G401 (cell line): ENCODE measurements at places on chromosomes 3 and 15.

DNA sequence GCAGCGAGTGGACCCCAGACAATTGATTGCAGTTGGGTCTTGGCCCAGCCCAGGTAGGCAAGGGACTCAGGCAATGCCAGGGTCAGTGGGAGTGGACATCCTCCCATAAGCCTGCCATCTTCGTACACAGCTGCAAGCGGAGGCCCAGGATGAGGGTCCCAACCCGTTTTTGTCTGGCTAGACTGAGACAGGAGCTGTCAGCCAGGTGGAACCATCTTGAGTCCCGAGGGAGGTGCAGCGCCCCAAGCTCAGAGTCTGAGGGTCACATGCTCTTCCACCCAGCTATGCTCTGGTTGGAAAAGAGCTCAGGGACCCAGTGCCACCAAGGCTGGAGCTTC, 22.6 kb upstream of the IP6K2 start:
- no peak for DNase-seq

GRCh38 chr3:126745760-126746394, 41.8 kb downstream of the CHCHD6 start:
- no peak for DNase-seq

DNA sequence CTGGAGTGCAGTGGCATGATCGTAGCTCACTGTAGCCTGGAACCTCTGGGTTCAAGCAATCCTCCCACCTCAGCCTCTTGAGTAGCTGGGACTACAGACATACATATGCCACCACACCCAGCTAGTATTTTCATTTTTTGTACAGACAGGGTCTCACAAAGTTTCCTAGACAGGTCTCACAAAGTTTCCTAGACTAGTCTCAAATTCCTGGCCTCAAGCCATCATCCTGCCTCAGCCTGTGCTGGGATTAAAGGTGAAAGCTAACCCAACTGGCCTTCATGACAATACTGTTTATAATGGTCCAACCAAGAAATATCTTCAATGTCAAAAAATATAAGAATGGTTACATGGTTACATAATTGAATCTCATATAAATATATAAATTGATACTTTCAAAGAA, 24.0 kb downstream of the GPR176 start:
- no peak for DNase-seq

DNA sequence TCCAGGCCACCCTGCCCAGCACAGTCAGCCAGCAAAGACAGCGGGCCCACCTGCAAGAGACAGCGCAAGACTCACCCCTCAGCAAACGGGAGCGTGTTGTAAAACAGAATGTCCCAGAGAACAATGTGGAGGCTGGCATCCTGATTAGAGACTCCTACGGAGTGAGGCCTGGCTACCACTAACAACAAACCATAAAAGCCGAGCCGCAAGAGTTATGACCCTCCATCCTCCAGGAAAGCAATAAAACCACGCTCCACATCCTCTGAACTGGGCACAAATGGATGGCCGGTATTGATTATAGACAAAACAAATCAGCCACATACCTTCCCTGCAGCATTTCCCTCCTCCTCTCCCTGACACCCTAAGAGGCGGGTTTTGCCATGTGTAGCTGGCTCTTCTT, 75.8 kb upstream of the LIPC start:
- DNase-seq: no peak

GRCh38 chr15:50355619-50355905, 564 bp upstream of the GABPB1 start:
- DNase-seq: no peak

- DNase-seq: no peak
Measured at GRCh38 chr3:177035676-177036075, 161.6 kb downstream of the TBL1XR1 start.

- DNase-seq: no peak
Measured at GRCh38 chr15:75107908-75108838, 84.8 kb downstream of the PPCDC start.

- no peak for DNase-seq
Measured at GRCh38 chr15:42135351-42135750, 21.1 kb downstream of the PLA2G4F start.

GRCh38 chr15:72796210-72796514, 12.6 kb upstream of the ADPGK start:
- DNase-seq: no peak

DNA sequence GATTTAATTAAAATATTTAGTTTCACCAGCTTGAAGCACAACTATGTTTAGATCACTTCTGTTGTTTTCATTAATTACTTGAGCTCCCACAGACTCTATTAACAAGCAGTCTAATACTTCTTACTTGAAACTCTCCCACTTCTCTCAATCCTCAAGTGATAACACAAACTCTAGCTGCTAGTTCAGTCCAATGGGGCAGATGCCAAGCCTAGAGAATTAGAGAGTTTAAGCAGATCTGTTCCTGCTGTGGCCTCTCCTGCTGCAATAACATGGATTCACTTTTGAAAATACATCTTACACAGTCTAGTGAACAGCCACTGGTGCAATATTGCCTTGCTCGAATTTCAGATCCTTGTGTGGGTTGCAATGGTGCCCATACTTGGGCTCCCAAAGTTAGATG, 566.4 kb upstream of the SGO1 start:
- DNase-seq: no peak

DNA sequence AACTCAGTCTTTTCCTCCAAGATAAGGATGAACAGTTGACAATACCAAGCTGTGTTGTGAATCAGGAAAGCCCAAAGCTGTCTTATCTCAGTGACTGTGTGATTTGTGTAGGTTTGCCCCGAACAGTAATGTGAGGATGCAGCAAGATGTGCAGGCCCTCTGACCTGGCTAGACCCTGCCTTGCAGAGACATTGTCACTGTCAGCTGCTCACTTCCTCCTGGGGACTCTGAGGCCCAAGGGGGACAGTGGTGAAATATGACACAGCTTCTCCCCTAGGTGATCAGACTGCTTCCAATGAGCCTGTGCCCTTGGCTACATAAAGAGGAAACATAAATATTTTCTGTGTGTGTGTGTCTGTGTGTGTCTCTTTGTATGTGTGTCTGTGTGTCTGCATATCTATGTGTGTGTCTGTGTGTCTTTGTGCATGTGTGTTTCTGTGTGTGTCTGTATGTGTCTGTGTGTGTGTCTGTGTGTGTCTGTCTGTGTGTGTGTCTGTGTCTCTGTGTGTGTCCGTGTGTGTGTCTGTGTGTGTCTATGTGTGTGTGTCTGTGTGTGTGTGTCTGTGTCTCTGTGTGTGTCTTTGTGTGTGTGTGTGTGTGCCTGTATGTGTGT, 21.7 kb downstream of the LRRK1 start:
- no peak for DNase-seq

GRCh38 chr15:79798311-79798710, 98.5 kb downstream of the MTHFS start:
- DNase-seq: no peak

GRCh38 chr15:96344706-96345559, 14.4 kb downstream of the NR2F2 start:
- no peak for DNase-seq

DNA sequence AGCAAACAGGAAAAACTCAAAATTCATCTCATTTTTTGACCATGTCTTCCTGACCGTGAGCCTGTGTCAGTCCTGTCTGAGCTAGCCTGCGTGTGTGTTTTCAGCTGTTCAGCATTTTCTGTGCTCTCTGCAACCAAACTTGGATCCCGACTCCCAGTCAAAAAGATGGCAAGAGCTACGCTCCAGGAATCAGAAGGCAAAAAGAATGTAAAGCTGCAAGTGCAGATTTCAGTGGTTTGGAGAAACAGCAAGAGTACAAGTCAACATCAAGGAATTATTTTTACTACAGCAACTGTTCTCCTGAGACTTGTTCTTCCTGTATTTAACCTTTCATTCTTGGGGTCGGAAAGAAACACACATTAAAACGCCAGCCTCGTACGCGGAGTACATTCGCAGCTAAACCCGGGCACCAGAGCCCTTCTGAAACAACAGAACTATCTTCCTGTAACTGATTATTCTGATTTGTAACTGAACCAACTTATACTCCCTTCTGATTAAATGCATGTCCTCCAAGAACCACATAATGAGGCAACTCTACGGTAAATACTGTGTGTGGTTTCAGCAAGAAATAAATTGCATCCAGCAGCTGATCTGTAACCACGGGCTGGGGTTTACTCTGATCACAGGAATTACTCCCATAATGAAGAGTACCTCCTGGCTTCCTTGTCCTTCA, 107.4 kb downstream of the LRIG1 start:
- DNase-seq: no peak

- peak; percentile 74 for DNase-seq
Measured at GRCh38 chr15:52480990-52481389, 47.7 kb downstream of the MYO5A start.

DNA sequence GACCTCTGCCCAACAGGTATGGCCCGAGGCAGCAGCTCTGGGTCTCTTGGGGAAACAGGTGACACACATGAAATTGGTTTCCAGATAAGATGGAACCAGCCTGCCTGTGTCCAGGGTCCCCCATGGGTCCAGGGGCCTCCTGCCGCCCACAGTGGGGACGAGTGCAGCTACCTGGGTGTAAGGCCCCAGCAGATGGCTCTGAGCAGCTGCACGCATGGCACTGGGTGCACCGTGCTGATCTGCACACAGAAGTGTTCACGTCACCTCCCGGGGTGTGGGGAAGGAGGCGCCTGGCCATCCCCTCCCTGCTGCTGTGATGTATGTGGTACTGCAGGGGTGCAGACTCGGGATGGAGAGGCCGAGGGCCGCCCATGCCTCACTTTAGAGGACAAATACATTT, 63.6 kb downstream of the NIPA2 start:
- no peak for DNase-seq

- no peak for DNase-seq
Measured at GRCh38 chr15:100528833-100529428, at the start of gene CERS3. Gene CERS3, minus strand, starts transcription at chr15:100528950. Its CDS starts 27,101 bp downstream, at chr15:100501849.

GRCh38 chr3:14570864-14571263, 30.7 kb upstream of the GRIP2 start:
- no peak for DNase-seq

GRCh38 chr3:67688231-67688630, 33.8 kb upstream of the SUCLG2 start:
- no peak for DNase-seq

DNA sequence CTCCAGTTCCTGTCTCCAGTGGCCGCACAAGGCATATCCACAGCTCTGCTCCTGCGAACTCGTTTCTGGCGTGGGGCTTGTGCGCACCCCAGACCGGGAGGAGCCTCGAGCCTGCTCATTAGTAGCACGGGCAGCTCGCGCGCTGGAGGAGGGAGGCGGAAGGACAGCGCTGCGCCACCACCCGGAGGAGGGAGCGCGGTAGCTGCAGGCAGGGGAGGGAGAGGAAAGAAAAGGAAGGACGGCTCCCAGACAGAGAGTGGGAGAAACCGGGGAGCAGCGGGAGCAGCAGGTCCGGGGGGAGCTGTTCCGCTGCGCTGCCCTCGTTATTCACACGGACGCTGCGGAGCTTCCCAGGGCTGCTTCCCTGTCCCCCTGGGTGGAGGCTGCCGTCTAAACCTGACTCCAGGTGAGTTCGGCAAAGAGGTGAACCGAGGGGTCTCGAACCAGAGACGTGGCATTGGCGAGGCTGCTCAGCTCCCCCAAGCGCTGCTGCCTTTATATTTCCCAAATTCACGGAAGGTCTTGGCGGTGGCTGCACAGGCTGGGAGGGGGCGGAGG, 121.3 kb upstream of the ZNF717 start:
- DNase-seq: no peak

DNA sequence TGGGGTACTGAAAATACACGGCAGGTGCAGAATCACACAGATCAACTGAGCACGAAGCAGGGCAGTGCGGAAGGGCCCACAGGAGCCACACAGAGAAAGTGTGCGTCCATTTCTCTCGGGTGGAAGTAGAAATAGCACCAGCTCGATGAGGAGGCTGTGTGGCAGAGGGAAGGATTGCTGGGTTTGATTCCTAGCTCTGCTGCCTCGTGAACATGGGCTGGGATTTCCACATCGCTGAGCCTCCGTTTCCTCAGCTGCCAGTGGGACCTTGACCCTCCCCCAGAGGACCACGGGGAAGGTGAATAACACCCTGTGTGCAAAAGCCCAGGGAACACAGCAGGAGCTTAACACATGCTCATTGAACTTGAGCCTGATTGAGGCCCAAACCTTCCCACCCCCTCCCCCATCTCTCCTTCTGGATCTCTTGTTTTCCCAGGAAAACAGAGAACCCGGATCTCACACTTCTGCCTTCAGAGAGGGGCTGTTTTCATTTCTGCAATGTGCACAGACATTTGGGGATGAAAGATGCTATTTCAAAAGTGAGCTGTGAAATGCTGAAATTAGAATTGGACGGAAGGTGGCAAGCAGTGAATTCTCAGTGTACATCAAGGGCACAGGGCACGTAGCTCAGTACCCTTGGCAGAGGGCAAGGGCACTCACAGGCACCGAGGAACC, 38.4 kb downstream of the ABTB1 start:
- DNase-seq: peak; percentile 67

DNA sequence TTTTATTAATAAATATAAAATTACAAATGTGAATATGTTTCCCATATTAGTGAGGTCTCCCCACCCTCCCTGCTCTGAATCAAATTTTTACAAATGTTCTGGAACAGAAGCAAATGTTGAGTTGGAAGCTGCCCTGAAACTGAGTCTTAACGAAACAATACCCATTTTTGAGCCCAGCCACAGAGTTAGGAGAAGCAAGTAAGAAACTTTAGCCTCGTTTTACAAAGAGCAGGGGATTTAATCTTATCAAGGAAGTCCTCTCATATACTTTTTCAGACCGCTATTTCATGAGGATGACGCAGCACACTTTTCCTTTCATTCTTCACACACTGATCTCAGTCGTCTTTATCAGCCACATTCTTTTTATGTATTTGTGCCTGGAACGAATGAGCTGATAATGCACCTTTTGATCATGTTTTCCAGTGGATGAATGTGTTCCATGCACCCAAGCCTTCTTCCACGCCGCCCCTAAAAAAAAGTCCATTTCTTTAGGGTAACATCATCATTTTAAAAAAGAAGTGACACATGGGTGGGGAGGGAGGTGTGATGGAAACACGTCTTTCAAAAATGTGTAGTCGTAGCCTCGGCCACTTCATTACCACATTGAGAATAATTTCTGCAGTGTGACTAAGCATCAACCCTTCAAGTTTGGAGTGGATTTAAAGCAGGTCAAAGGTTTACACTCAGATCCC, 48.1 kb downstream of the SETMAR start:
- no peak for DNase-seq

DNA sequence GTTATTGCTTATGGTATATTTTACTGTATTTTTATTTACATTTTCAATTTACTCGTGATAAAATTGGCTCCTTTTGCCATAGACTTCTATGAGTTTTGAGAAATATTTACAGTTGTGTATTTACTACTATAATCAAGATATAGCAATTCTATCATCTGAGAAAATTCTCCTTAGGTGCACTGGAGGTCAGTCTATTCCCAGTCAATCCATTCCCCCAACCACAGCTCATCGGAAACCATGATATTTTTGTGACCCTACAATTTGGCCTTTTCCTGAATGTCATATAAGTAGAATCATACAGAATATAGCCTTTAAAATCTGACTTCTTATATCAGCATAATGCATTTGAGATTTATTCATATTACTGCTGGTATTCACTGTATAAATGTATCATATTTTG, 114.7 kb upstream of the LRTM1 start:
- peak; percentile 3 for DNase-seq

- no peak for DNase-seq
Measured at GRCh38 chr3:76827701-76828226, 212.1 kb upstream of the ROBO2 start.

- no peak for DNase-seq
Measured at GRCh38 chr15:86255247-86255646, 175.6 kb downstream of the AGBL1 start.
